EH (cell line): ENCODE measurements at places on chromosomes 1 and 21.

DNA sequence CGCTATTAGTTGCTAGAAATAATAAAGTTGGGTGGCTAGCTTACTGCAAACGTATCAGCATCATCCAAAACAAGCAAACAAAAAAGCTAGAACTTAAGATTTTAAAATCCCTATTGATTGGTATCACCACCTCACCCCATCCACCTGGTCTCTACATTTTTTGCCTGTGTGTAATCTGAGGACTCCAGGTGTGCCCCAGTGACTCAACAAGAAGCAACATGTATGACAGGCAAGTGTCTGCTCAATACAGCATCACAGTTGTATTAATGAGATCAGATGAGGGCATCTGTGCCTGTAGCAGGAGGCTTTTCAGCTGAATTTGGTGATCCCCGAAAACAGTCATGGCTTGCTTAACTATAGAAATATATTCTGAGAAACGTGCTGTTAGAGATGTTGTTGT lies 14.6 kb upstream of the PAPPA2 start:
- no peak for DNase-seq

- DNase-seq = no peak
These were observed 573 bp upstream of the CPT2 start for GRCh38 chr1:53196017-53196484.

DNA sequence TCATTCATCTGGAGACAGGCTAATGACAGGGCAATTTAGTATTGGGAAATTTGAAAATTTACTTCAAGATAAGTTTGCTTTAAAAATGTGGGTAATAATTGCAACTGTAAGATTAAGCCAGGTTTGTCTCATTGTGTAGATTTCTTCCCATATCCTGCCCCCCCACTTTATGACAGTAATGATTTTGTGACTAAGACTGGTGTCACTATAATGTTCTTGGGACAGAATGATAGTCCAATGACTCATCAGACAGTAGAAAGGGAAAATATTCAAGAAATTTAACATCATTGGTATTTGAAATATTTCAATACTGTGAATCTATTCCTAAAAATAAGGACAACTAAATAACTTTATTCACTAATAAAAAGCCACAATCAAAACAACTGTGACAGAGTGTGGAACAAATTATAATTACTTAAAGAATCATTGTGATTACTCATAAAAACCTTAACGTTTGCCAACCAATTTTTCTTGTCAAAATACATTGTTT lies 36.7 kb downstream of the FH start:
- peak; percentile 91 for DNase-seq

DNA sequence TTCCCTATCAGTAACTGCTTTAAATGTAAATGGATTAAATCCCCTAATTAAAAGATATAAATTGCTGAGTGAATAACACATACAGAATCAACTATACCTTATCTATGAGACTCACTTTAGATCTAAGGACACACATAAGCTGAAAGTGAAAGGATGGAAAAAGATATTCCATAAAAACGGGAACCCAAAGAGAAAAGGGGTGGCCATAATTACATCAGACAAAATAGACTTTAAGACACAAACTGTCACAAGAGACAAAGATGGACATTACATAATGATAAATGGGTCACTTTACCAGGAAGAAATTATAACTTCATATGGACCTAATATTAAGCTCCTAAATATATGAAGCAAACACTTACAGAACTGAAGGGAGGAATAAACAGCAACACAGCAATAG lies 59.2 kb downstream of the SLC25A24 start:
- DNase-seq = no peak

DNA sequence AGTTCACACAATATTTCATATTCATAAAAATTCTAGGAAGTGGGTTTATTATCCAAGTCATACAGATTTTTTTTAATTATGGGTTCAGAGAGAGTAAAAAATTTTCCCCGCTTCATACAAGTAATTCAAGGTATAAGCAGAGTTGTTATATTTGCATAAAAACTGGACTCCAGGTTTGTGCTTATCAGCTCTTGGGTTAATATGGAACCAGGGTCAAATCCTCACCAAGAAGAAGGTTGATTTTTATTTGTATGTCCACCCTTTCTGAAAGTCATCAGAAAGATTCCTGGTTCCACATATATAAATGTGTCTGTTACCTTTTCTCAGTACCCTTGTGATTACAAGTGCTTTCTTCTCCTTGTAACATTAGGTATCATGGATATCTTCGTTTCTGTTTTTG lies 143.8 kb upstream of the PKN2 start:
- DNase-seq = no peak

- DNase-seq = no peak
These were observed 27.7 kb downstream of the ACOT11 start for GRCh38 chr1:54575605-54576290.
